Fibroblast of upper back skin (primary cell): ENCODE measurements at places on chromosomes 12 and 14.

DNA sequence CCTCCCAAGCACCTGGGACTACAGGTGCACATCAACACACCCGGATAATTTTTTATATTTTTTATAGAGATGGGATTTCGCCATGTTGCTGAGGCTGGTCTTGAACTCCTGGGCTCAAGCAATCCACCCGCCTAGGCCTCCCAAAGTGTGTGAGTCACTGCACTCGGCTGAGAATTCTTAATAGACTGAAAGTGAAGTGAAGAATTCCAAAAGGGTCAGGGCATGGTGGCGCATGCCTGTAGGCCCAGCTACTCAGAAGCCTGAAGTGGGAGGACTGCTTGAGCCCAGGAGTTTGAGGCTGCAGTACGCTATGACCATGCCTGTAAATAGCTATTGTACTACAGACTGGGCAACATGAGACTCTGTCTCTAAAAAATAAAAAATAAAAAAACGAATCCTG is 43.7 kb downstream of the TCHP start:
- peak; percentile 19 for DNase-seq

DNA sequence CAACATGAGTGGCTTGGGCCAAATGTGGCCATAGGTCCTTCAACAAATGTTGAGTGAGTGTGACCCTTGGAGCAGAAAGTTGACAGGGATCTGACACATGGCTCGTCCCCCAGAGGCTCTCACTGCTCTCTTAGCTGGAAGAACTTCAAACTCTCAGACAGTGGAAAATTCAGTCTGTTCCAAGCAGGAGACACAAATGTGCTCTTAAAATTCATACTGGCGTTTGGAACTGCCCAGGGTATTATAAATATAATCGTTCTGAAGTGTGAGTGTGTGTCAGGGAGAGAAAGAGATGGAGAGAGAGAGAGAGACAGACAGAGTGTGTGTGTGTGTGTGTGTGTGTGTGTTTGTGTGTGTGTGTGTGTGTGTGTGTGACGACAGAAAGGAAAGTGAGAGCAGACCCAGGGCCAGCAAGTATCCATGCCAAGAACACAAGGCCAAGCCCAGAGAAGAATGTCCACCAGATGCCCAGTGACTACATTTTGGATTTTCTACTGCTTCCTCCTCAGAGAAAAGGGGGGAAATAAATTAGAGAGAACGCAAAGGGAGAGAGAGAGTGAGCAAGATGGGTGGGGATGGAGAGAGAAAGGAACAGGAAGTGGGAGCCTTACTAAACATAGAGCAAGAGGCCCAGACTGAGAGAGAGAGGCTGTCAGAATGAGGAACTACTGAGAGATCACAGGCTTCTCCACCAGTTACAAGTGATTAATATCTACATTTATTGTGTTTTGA is 193.6 kb upstream of the NUDT4 start:
- DNase-seq, result peak; percentile 46

DNA sequence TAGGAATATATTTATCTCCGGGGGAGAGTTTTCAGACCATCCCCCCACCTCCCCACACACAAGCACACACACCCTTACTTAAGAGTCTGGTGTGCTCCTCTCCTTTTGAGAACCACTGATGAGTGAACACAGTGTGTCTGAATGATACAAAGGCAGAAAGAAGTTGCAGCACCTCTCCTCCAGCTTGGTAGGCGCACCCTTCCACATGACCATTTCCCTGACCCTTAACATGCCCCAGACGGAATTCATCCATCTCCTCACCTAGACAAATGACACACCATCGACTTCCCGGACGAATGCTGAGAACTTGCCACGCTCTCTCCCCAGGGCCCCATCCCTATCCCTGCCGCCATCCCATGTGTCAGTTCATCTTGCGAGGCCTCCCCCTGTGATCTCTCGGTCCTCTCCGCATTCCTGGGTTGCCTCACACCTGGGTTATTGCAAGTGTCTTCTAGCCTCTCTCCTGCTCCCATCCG is 3.9 kb downstream of the TNFRSF1A start:
- DNase-seq, result peak; percentile 59

- DNase-seq, result peak; percentile 40
Measured at GRCh38 chr14:32226056-32226455, 23.0 kb upstream of the RNU6-8 start.

DNA sequence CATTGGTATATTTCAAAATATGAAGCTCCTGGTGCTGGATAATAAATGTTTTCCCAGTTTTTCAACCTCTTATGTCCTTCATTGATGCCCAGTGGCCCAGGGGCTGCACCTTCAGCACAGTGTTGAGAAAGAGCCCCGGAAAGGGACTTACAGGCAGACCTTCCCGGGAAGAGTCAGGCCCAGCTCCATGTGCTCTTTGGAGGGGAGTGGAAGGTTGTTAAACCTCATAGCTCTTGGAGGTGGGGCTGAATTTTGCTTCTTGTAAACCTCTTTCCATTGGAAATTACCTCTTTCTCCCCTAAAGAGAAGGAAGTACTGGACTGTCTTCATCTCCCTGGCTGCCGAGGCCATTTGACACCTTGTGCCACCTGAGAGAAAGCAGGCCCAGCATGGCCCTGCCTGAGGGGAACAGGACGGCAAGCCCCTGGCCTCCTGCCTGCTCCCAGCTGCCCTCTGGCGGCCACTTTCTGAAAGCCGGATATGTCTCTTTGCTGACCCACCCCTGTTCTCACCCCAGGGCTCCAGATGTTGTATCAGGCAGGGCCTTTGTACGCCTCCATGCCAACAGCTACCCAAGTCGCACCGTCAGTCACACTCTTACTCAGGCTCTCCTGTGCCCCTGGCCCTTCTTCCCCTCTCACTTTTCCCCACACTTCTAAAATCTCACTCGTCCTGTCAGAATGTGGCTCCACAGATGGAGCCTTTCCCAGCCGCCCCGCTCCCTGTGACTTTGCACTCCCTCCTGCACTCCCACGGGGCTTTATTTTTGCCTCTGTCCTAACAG is 43.0 kb downstream of the EVL start:
- peak; percentile 63 for DNase-seq

- peak; percentile 45 for DNase-seq
Measured at GRCh38 chr12:71216725-71217579, 59.2 kb upstream of the TSPAN8 start.

DNA sequence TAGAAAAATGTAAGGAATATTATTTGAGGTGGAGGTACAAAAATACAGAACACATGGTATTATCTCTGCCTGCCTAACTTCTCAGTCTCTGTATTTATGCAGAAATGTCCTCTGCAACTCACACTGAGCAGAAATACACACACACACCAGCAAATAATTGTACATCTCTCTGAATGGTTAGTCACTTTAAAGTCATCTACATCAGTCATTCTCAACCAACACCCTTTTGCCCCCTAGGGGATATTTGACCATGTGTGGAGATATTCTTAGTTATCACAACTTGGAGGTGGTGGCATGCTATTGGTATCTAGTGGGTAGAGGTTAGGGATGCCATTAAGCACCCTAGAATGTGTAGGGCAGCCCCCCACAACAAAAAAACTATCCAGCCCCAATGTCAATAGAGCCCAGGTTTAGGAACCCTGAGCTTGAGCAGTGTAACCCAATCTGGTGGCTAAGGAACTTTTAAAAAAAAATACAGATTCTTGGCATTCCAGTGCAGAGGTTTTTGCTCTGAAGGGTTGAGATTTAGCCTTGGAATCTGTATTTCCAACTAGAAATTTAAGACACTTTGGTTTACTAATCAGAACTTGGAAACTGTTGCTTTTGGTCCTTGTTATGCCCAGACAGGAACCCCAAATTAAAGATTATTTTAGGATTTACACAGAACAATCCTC is 183.8 kb downstream of the TBX5 start:
- DNase-seq, result no peak

DNA sequence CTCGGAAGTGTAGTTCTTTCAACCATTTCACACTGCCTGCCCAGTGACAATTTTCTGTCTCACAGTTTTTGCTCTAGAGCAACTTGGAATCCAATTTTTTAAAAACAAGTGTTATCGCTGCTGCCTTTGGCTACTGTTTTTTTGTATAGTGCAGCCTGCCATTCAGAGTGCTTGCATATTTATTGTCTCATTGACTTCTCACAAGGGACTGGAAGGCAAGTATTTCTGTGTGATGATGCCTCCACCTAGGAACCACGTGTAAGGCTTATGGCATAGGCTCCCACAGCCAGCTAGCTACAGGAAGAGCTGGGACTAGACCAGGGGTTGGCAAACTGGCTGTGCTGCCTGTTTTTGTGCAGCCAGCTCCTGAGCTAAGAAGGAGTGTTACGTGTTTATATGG is 903 bp downstream of the PARPBP start:
- peak; percentile 8 for DNase-seq

DNA sequence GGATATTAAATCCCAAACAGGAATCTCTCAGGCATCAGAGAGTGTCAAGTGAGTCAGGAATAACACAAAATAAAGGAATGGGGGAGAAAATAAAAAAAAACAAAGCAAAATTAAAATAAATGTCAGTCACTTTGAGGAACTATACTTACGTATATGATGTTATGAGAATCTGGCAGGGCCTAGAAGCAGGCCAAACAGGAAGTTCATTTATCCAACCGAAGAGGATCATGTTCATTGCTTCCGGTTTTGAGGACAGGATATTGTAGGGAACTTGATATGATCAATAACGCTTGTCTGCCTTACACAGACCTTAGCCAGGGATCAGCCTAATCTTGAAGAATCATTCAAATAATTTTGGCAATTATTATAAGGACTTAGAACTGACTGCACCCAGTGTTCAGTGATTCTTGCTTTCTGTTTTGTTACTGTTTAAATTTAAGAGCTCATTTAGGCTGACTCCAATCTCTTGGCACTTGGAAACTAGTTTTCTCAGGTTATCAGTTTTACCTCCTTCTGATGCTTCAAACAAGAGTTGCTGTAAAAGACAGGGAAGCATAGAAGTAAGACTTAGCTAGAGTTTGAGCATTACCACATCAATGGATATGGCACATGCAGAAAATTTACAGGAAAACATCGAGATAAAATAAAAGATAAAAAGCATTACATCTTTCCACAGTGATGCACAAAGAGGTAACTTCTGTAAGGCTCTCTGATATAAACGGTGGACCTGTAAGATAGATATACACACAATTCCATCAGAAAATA is 53.4 kb downstream of the ZFC3H1 start:
- no peak for DNase-seq

DNA sequence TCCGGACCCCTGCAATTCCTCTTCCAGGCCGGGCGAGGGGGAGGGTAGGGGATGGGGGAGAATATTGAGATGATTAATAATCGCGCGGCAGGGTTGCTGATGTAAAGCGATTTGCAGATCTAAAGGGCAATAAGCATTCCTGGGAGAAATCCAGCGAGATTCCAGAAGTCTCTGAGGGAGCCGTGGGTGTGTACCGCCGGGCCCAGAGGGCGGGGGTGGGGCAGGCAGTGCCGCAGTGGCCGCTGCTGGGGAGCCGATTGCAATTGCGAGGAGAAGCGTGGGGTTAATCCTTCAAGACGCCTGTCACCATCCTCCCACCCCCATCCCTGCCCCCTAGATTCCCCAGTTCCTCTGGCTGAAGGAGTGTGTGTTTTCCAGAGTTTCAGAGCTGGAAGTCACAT is 16.4 kb downstream of the FOS start:
- DNase-seq, result peak; percentile 95

DNA sequence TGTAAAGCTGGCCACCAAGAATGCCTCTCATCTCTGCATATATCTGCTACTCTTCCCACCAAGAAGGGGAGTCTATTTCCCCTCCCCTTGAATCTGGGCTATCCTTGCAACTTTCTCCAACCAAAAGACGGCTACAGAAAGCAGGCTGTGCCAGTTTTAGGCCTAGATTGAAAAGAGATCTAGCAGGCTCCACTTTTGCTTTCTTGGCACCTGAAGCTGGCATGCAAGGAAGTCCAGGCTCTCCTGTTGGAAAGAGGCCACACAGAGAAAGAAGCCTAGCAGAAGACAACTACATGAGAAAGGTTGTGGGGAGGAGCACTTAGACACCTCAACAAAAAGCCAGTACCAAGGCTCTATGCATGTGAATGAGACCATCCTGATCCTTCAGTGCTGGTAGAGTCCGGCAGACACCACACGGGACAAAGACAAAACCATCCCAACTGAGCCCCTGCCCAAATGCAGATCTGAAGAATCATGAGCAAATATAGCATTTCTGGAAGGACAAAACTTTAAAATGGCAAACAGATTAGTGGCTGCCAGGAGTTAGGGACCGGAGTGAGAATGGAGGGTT is 68.0 kb downstream of the SPPL3 start:
- no peak for DNase-seq

DNA sequence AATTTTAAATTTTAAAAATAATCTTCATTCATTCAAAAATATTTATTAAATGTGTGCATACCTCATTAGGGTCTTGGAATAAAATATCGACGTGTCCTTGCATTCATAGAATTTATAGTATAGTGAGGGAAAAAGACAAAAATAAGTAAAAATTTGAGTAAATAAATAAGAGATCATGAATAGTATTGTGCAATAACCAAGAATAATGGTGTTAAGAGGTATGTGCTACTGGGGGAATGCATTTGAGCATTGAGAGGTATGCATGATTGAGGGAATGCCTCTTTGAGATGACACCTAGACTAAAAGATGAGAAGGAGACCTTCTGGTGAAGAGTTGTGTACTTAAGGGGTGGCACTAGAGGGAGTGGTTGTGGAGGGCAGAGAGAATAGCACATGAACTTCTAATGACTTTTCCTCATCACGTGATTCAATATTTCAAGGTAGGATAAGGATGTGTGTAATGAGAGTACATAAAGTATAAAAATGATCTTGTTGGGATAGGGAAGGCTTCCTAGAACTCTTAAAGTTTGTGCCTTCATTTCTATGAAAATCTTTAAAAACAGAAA is 18.8 kb upstream of the CATSPERB start:
- DNase-seq, result no peak

GRCh38 chr14:20719777-20720176 is 25.9 kb upstream of the EDDM3A start:
- DNase-seq, result no peak

DNA sequence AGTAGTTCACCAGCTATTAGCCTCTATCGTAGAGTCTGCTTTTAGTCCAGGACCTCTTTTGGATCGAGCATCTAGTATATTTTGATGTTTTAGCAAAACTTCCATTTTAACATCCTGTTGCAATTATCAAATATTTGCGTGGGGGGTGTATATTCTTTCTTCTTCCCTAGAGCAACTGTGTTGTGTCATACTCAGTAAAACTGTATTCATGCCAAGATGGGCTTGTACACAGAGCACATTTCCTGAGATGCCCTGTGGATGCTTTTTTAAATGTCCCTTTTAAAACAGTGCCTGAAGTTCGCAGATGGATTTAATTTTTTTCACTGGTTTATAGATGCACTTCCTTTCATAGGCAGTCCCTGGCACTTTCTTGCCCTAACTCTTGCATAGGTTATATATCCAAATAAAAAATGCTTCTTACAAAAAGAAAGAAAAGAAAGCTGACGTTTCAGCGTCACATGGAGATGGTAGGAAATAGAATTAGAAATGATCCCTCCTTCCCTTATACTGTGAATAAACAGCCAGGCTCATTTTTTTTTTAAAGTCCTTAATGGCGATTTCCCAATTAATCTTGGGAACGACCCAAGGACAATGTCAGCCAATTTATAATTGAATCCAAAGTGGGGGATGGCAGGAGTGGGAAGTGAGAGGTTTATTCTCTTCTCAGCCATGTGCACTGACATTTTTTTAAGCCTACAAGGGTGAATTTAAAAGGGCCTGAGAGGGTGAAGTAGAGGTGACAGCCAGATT is 247.0 kb downstream of the SLC41A2 start:
- peak; percentile 83 for DNase-seq

GRCh38 chr12:124442281-124442680 is 125.1 kb downstream of the NCOR2 start:
- DNase-seq, result no peak

GRCh38 chr14:65243766-65244442 is 141.6 kb upstream of the MAX start:
- DNase-seq, result peak; percentile 25
